ENCODE measurements at places on chromosomes 6 and 20.
A peak's percentile ranks its signal among the peaks of the same experiment; 100 is the strongest.

- no peak for DNase-seq
Observed at GRCh38 chr20:61252601-61253263, 671 bp downstream of the CDH4 start.

- DNase-seq, result no peak
Observed at GRCh38 chr6:116941727-116942126, 64.7 kb downstream of the RFX6 start.

GRCh38 chr6:148682990-148683389, 63.8 kb upstream of the UST start:
- no peak for DNase-seq

DNA sequence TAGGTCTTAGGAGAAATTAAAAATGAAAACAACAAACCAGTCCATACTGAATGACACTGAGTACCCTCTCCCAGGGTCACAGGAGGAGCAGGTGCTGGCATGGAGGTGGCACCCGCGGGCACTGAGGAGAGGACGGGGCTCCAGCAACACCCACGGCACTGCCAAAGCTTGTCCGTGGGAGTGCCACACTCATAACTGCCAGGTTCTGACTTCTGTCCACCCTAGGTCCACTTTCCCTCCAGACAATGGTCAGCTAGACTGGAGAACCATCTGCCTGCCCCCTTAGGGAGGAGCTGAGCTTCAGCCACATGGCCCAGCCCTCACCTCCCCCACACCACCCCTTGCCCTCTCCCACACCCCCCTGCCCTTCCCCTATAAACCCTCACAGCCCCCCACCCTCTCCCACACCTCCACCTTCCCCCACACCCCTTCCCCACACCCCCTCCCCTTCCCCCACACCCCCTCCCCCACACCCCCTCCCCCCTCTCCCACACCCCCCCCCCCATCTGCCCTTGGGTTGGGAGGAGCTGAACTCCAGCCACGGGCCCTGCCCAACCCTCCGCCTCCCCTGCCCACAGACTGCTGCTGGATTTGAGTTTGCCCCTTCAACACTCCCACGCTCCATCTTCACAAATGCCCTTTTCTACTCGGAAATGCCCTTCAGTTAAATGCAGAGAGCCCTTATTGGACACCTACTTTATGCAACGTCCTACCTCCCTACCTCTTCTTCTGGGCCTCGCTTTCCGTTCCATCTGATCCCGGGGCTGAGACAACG, 129.6 kb downstream of the TAF4 start:
- DNase-seq, result no peak

GRCh38 chr6:136012198-136012887, 160.8 kb downstream of the PDE7B start:
- no peak for DNase-seq

DNA sequence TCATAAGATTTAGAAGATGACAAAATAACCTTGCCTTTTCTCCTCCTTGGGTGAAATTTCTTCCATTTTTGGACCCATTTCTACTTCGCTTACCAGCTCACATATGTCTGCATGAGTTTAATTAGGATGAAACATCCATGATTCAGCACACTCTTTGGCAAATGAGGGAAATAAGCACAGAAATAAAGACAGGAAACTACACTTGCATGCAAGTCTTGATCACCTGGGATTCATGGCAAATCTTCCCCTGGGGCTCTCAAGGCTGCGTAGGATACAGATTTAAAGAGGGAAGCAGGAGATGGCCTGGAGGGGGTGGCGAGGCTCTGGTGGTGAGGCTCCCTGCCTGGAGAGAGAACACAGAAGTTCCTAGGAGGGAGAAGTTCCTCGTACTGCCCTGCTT, 147.8 kb downstream of the EDN3 start:
- no peak for DNase-seq

DNA sequence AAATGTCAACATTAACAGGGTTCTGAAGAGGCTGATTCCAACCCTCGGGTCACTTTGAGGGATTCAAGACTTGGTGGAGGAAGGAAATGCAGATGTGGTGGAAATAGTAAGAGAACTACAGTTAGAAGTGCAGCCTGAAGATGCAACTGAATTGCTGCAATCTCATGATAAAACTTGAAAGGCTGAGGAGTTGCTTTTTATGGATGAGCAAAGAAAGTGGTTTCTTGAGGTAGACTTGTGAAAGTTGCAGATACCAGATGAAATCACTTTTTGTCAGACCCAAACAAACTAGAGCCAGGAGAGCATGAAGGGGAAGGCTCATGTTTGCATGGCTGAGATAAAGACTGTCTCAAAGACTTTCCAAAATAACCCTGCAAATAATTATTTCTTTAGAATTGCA, 16.2 kb downstream of the ANKRD6 start:
- no peak for DNase-seq

- no peak for DNase-seq
Observed at GRCh38 chr6:152750694-152751093, at the start of gene VIP. TSS of gene VIP (plus strand) at chr6:152750797. CDS start at chr6:152752178, 1,381 bp downstream.

GRCh38 chr6:167470101-167470835, 145.4 kb downstream of the TTLL2 start:
- no peak for DNase-seq

- DNase-seq, result no peak
Observed at GRCh38 chr20:46872328-46873211, 22.1 kb upstream of the EYA2 start.

GRCh38 chr6:99036672-99037071, 88.9 kb upstream of the FBXL4 start:
- DNase-seq, result no peak

- DNase-seq, result no peak
Observed at GRCh38 chr20:48467622-48468021, 360.2 kb downstream of the PREX1 start.

DNA sequence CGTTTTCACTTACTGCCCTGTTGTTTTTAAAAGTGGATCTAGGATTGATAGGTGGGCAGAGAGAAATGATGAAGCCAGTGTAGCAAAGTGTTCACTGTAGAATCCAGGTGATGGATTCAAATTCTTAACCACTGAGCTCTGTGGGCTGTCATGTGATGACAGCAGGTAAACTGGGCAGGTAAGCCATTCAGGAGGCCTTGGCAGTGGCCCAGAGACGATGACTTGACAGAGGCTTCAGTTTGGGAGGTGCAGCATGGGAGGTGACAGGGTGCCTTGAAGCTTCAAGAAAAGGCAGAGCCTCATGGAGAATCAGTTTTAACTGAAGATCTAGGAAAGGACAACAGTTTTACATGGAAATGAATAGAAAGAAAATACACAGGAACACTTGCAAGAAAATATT, 2.0 kb downstream of the NAA20 start:
- DNase-seq, result no peak

GRCh38 chr20:37992802-37993409, 40.4 kb downstream of the TTI1 start:
- peak; percentile 55 for DNase-seq

GRCh38 chr20:35564905-35565304, 23.0 kb downstream of the ERGIC3 start:
- no peak for DNase-seq

DNA sequence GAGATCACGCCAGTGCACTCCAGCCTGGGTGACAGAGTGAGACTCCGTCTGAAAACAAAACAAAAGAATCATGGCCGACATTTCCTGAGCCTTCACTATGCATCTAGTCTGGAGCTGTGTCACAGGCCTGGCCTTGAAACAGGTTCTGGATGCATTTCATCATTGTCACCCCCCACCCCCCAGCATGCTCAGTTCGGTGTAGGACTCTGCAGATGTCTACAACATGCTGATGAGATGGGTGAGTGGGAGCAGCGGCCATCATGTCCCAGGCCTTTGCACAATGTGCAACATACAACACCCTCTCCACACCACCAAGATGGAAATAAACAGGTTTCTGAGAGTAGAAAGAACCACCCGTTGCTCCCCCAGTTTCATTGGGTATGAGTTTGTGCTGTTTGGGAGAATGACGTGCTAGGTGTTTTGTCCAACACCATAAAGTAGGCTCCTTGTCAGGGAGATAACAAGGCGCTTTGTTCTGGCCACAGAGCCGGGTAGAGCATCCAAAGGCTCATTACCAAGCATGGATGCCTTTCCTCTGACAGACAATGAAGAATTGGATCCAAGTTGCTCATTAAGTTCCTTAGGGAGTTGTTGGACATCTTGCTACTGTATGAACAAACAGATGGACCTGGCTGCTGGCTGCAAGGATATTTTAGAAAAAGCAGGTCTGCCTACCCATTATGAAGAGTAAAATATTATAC, 22.1 kb downstream of the SNHG17 start:
- no peak for DNase-seq

- no peak for DNase-seq
Observed at GRCh38 chr20:35607003-35607735, 8.5 kb upstream of the SPAG4 start.

DNA sequence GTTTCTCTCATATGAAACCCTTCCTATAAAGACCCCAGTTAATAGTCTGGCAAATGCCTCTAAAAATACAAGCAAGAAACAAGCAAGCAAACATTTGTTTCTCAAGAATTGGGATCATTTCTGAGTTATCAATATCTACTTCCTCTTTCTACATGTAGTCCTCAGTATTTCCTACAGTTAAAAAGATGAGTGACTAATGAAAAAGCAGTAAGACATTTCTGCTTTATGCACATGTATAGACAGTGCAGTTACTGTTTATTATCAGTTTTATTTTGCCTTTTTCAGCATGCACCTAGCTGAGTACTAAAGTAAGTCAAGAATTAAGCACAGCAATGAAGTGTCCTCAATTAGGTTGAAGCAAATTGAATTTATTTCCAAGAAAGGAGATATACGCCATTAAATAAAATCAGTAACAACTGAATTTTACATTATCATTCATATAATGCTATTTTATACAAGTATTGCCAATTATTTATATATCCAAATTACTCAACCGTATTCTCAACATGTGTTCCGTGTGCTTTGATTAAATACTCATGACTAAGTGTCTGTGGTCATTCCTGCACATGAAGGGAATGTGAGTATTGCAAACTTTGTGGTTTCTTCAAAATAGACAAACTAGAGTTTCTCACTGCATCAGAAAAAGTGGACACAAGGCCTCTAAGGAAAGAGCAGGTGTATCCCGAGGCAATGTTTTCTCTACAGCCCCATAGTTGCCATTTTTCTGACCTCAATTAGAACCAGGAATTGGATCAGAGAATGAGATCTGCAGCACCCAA, 159.3 kb upstream of the MARCKS start:
- no peak for DNase-seq

GRCh38 chr20:34581341-34582184, 23.0 kb downstream of the MAP1LC3A start:
- peak; percentile 52 for DNase-seq

DNA sequence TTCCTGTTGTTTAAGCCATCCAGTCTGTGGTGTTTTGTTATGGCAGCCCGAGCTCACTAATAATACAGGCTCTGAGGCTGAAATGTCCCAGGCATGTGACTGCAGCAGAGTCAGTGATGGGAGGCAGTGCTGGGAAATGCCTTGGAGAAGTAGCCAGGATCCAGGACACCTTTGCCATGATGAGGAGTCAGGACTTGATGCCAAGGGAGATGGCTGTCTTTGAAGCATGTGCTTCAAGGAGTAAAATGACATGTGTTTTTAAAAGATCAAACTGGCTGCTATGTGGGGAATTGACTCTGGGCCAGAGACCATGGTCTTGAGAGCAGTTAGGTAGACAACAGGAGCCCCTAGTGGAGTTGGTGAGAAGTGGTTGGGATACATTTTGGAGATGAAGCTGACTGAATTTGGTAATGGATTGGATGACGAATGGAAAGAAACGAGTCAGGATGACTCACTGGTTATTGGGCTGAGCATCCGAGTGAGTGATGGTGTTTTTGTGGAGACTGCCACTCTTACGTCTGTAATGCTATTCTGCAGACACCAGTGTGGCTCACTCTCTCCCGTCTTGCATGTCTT, 322.2 kb downstream of the PLCB1 start:
- no peak for DNase-seq

GRCh38 chr20:55151171-55151570, 675.8 kb downstream of the DOK5 start:
- no peak for DNase-seq

DNA sequence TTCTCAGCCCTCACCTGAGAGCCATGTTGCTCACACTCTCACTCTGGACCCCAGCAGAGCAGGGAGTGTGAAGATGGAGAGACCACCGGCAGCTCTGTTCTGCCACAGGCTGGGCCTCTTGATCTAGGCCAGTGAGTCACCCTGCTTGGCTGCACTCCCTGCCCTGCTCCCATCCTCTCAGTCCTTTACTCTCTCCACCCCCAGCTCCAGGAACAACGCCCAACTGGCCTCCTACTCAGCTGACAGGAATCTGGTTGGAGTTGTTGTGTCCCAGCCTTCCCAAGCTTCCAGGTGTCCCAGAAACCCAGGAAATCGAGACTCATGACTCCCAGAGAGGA, at the start of gene PSORS1C1:
Gene PSORS1C1 (plus strand): TSS at position 260 of the 338 bp plus-strand sequence. CDS start 14,833 bp downstream, outside the sequence.
- peak; percentile 81 for DNase-seq

DNA sequence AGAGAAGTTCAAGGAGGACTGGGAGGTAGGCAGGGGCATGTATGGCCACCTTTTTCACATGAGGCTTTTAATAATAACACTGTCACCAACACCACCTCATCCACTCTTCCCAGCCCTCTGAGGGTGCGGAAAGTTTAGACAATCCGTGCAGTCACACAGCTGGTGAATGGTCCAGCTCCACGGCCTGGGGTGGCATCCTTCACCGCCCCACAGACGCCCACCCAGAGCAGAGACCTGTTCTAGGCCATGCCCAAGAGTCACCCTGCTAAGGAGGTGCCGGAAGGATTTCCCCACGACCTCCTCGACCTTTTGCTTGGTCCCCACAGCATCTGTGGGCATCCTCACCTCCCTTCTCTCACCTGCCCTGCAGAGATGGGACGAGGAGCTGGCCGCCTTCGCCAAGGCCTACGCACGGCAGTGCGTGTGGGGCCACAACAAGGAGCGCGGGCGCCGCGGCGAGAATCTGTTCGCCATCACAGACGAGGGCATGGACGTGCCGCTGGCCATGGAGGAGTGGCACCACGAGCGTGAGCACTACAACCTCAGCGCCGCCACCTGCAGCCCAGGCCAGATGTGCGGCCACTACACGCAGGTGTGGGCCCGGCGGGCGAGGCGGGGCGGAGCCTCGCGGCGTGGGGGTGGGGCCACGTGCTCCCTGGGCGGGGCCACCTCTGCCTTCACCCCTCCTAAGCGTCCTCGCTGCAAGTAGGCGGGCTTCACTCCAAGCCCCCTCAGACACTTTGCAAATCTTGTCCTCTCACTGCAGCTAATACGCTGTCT, 4.4 kb downstream of the PI16 start:
- DNase-seq, result no peak

GRCh38 chr6:43687437-43688347, at the start of gene MRPS18A:
TSS of gene MRPS18A (minus strand) at chr6:43687791. CDS start at chr6:43687779, 12 bp downstream.
- peak; percentile 89 for DNase-seq

- no peak for DNase-seq
Observed at GRCh38 chr20:16408981-16409380, 164.3 kb downstream of the KIF16B start.

DNA sequence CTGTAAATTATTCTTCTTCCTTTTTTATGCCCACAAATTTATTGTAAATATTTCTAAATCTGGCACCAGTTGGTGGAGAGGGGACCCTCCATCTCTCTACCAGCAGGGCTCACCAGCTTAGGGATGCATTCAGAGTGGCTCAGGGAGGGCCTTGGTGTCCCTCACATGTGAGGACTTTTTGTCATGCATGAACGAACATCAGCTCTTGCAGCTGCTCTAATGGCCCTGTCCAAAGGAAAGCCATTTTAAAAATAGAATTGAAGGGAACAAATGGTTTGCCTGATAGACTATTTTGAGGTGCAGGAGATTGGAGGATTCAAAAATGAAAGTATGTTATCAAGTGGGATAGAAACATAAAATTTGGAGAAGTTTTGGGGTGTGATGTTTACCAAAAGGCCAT, 37.5 kb upstream of the KLHL31 start:
- DNase-seq, result no peak

- no peak for DNase-seq
Observed at GRCh38 chr6:113476937-113477839, 380.0 kb upstream of the MARCKS start.

- DNase-seq, result no peak
Observed at GRCh38 chr6:107877968-107878367, 53.9 kb upstream of the SCML4 start.
